ENCODE measurements at places on chromosomes 7 and 10.

GRCh38 chr10:100886963-100887362 lies 25.8 kb upstream of the SLF2 start:
- no peak for DNase-seq

GRCh38 chr7:28077616-28078015 lies 103.0 kb downstream of the JAZF1 start:
- no peak for DNase-seq

DNA sequence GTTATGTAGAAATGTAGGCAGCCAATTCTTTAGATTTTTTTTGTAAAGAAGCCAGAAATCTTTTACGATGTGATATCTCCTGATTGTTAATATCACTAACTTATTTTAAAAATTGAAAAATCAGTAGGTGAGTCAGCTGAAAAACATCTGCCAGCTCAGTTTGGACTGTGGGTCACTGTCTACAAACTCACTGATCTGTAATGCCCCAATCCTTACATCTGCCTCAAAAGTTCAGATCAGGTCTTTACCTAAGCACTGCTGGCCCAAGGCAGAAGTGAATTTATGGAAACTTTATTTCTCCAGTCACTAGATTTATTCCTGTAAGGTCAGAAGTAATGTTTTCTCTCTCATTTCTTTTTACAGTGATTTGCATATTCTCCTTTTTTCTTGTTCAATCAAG lies 31.0 kb upstream of the FAM13C start:
- no peak for DNase-seq

DNA sequence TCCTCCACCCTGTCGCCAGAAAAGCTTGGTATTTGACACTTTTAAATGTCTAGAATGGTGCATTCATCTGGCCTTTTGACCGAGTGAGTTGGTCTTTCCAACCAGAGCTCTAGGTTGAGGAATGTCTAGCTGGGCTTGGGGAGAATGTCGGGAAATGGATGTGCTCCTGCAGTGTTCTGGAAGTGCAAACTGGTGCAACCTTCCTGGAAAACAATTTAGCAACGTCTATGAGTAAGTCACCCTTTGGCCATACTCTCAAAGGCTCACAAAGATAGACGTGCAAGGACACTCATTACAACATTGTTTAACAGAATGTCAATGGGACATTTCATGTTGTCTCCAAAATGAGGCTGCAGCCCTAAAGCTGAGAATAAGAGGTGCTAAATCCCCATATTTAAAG lies 12.2 kb upstream of the NMT2 start:
- DNase-seq = no peak

GRCh38 chr10:76433161-76434005 lies 1002.0 kb downstream of the LRMDA start:
- no peak for DNase-seq

GRCh38 chr7:36003343-36003742 lies 149.7 kb upstream of the EEPD1 start:
- DNase-seq = no peak

- DNase-seq = no peak
These were observed 46.6 kb upstream of the MKX start for GRCh38 chr10:27792216-27792615.

DNA sequence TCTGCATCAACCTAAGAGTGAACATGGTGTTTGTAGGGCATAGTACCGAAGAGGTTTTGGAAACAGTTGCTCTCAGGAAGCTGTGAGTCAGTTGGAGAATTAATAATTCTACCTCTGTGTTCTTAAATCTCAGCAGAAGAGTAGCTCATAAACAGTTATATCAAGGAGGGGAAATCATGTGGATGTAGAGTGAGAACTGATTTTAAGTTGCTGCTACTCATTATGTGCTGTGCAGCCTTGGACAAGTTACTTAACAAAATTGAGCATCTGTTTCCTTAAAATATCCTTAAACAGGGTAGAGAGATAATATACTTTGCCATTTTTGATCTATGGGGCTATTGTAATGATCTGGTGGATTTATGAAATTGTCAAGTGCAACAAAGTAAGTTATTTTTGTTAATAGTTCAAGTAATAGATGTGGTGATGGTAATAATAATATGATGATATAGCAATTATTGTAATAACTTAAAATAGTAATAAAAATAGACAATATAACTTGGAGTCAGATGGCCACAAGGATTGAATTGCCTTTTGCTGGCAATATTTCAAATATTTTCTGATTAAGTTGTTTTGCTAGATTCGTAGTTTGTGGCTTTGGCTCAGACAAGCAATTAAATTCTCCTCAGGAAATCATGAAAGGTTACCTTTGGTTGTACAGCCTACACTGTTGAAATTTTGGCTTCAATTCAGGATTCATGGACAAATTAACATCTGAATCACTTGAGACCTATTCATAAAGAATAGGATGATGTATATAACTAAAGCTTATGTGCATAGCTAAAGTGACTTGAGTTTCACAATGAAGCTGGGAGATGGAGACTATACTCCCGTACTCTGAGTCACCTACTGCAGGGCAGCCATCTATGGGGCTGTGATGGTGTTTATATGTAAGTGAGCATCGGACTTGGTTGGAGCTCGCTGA lies 228.5 kb downstream of the CDK14 start:
- DNase-seq = no peak

GRCh38 chr7:151859111-151859947 lies 17.6 kb downstream of the PRKAG2 start:
- no peak for DNase-seq

DNA sequence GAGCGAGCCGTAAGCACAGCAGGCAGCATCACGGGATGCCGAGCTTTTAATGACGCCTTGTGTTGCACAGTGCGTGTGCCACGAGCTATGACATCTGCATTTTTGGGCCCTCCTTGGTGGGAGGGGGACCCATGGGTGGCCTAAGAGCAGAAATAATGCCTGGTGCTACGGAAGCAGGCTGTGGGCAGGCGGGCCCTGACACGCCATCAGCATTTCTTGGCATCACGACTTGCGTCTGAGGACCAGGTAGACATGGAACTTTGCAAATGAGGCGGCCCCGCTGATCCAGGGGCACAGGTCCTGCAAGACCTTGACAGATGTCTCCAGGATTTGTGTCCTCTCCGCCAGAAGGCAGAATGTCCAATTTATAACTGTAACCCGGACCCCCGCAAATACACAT lies 117.8 kb upstream of the RNF32 start:
- no peak for DNase-seq

DNA sequence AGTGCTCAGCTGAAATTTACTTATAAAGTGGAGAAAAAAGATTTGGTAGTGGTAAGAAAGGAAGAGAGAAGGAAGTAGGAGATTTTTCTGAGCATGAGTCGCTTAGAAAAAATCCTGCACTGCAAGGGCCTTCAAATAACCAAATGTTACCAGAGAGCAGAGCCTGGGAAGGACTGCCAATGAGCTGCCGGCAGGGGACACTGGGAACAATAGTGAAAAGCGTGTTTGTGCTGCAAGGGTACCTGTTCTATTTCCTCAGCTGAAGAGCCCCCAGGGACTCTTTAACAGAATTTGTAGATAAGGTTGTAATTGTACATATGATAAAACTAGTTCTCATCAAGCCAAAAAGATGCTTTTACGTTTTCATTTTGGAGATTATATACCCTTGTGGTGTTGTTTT lies 696.3 kb upstream of the C7orf33 start:
- DNase-seq = no peak

DNA sequence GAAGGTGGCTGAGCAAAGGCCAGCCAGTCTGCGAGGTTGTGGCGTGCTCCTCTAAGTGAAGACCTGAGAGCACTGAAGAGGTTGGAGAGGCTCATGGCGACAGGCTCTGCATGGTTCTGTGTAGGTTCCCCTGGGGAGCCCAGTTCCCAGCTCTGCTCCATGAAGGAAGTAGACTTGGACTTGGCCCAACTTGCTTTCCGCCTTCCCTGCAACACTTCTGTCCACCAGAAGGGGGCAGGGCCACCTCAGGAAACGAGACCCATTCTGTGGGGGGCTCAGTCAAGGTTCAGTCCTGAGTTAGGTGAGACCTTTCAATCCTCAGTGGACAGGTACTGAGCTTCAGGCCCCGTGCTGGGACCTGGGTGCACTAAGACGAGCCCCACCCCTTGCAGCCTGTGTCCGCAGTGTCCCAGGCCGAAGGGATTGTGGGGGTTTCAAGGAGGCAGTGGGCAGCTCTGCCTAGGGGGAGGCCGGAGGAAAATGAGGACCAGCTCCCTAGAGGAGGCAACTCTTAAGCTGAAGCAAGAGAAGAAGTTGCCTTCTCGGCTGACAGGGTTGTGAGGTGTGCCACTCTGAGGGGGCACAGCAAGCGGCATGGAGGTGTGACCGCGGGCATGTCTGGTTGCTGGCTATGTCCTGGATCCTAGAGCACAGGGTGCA lies 15.0 kb upstream of the PCBD1 start:
- DNase-seq = no peak

DNA sequence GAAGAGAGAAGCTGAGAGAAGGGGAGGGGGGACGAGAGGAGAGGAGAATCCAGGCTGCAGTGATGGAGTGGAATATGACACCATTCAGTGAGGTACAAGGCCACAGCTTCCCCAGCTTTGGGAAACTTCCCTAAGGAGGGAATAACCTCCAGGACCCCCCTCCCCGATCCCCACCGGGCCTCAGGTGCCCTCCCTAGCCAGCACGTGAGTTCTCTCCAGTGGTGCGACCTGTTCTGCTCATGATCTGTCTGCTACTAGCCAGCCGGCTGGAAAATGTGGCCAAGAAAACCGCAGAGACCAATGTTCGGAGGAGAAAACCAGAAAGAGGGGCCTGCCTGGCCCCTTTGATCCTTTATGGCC lies 39.9 kb upstream of the AGK start:
- DNase-seq = no peak

DNA sequence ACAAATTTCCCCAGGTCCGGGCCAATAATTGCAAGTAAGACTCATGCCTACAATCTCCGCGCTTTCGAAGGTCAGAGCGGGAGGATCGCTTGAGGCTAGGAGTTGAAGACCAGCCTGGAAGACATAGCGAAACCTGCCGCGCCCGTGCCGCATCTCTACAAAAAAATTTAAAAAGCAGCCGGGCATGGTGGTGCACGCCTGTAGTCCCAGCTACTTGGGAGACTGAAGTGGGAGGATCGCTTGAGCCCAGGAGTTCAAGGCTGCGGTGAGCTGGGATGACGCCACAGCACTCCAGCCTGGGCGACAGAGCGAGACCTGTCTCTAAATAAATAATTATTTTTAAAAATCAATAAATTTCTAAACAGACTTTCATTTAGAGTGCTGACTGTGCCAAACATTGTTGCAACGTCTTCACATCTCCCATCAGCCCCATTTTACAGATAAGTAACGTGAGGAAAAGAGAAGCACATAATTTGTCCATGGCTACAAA lies 494 bp upstream of the CFAP43 start:
- DNase-seq = no peak

DNA sequence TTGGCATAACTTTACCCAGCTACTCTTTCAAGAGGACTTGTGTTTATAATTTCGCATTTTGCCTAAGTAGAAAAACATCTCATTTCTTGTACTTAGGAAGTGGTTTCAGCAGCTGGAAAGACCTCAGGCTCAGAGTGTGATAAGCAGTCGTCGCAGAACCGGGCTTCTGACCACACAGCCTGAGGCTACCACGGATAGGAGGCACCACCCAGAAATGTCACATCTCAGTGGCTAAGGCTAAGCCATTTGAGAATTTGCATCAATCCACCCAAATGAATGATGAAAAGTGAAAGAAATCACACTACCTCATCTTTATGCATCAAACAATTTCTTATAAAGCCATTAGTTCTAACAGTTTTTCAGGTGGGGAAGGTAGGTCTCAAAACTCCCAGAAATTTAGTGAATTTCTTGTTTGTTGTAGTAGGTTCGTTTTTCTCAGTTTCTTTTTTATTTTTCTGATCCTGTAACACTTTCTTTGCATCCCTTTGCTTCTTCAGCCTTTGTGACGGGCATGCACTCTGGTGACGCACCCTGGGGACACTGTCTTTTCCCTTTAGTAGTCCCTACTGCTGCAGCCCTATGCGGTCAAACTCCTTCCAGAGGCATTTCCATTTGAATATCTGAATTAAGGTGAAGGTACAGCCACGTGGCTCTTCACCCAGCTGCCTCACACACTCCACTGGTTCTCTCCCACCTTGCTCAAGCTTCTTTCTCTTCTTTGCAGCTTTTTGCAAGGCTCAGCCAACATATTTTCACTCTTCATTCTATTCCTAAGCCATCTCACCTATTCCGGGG lies 68.5 kb downstream of the MAP3K8 start:
- DNase-seq = no peak

DNA sequence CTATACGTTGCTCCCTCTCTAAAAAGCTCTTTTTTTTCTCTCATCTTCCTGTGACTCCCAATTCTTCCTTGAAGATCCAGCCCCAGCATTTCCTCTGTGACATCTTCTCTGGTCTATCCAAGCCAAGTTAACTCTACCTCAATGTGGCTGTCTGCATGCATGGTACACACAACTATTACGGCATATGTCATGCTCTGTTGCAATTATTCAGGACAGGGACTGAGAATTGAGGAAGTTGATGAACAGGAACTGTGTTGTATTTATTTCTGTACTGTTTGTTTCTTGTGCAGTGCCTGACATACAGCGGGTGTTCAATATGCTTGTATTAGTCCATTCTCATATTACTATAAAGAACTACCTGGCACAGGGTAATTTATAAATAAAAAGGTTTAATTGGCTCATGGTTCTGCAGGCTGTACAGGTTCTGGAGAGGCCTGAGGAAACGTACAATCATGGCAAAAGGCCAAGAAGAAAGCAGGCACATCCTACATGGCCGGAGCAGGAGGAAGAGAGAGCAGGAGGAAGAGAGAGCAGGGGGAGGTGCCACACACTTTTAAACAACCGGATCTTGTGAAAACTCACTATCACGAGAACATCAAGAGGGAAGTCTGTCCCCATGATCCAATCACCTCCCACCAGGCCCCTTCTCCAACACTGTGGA lies 6.3 kb downstream of the TRPV5 start:
- no peak for DNase-seq

GRCh38 chr7:45180084-45180986 lies 22.7 kb downstream of the RAMP3 start:
- DNase-seq = no peak

DNA sequence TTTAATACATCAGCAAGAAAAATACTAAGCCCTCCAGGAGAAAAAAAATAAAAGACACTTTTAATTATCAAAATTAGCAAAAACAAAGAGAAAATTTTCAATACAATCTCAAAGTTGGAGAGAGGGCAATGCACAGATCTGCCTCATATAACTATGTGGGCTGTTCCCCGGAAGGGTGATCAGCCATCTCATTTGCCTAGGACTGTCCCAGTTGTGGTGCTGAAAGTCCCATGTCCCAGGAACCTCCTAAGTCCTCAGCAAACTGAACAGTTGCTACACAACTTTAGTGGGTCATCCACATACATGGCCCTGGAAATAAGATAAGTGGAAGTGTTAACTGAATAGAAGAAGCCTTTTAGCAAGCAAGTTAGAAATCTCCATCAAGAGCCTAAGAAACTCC lies 14.4 kb downstream of the CFAP70 start:
- DNase-seq = no peak

- peak; percentile 48 for DNase-seq
These were observed 10.2 kb upstream of the CH25H start for GRCh38 chr10:89217057-89217990.

GRCh38 chr10:121112579-121113384 lies 261.6 kb downstream of the WDR11 start:
- no peak for DNase-seq

DNA sequence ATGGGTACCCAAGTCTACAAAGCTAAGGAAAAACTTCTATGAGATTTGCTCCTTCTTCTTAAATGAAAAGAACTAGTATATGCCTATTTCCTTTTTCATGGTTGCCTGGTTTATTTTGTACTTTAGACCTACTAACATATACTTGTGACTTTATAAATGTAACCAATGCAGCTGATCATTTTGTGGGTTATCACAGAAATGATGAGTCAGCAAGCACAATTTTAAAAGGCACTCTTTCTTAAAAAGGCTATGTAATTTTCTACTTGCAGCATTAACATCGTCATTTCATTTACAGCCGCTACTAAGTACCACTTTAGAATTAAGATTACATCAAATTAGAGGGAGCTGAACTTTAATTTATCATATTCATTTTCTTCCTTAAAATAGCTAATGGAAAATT lies 13.6 kb downstream of the NEBL start:
- DNase-seq = no peak

Data from stimulated activated CD4-positive, alpha-beta T cell treated with anti-CD3 and anti-CD28 coated beads, Interleukin-1b, Interleukin-23, amount 100 ng/mL, for 24 hours (primary cell).